ENCODE measurements at places on chromosomes 6 and 20. TPM values are rescaled to one million over a fixed set of nuclear protein-coding genes. Genes with fewer than 3 reads are reported as not detected.
A peak's percentile ranks its signal among the peaks of the same experiment; 100 is the strongest.

Gene TNFRSF6B
- 6.5 TPM for polyA plus RNA-seq

GRCh38 chr20:48926821-48927220 lies 5.3 kb downstream of the ARFGEF2 start:
- no peak for DNase-seq

DNA sequence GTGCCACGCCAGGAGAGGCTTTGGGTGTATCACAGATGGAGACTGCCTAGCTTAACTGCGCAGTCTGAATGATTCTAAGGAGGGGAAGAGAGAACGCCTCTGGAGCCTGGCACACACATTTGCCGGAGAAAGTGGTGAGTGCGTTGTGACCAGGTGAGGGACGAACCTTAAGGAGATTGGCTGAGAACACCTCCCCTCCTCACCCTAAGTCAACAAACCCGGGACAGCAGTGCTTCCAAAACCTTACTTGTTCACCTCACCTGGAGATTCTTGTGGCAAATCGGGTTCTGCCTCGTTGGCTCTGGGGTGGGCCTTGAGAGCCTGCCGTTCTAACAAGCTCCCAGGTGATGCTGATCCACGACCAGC lies 9.4 kb downstream of the SYNJ2 start:
- DNase-seq: no peak

- DNase-seq: no peak
Measured at GRCh38 chr20:62233684-62234083, 4.6 kb upstream of the OSBPL2 start.

DNA sequence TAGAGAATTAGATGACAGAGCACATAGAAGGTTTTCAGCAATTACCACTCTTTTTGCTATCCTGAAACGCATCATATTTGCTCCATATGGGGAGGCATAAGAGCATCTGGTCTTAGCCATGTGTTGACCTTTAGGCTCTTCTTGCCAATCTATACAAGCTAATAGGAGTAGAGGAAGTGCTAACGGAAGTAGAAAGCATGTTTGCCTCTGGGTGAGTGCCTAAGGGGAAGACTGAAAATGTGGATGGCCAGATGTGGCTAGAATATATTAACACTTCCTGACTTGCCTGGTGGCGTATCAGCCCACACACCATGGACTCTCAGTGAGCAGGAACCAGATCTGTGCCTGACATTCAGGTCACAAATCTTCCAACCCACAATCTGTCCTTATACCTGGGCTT lies 136.3 kb downstream of the LRRC1 start:
- no peak for DNase-seq

DNA sequence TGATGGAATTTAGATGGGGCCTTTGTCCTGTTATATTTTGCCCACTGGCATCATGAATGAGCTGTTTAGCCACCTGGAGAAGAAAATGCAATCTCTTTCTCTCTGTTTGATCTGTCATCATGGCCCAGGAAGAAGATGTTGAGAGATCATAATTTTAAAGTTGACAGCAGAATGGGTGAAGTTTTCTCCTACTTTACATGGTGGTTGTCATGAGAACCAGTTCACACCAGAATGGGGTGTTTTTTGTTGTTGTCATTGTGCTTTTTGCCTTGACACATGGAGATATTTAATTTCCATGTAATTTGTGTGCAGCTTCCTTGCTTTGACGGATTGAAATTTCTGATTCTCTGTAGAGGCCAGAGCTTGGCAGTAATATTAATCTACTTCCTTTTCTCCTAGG lies 122.5 kb downstream of the FARS2 start:
- DNase-seq: no peak

DNA sequence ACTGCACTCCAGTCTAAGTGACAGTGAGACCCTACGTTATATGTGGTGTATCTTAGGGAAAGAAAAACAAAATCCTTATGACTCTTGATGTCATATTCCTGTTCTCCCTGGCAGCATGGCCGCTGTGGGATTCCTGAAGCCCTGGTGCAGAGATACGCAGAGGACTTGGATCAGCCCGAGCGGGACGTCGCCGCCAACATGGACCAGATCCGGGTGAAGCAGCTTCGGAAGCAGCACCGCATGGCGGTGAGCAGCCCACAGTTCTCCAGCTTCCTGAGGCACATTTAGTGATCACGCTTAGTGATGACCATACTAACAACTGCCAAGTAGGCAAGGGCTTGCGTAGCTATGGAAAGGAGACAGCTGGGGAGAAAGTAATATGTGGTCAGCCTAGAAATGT lies 200.9 kb upstream of the UST start:
- DNase-seq: no peak

GRCh38 chr6:162109480-162110050 lies 618.0 kb downstream of the PRKN start:
- DNase-seq: peak; percentile 23

DNA sequence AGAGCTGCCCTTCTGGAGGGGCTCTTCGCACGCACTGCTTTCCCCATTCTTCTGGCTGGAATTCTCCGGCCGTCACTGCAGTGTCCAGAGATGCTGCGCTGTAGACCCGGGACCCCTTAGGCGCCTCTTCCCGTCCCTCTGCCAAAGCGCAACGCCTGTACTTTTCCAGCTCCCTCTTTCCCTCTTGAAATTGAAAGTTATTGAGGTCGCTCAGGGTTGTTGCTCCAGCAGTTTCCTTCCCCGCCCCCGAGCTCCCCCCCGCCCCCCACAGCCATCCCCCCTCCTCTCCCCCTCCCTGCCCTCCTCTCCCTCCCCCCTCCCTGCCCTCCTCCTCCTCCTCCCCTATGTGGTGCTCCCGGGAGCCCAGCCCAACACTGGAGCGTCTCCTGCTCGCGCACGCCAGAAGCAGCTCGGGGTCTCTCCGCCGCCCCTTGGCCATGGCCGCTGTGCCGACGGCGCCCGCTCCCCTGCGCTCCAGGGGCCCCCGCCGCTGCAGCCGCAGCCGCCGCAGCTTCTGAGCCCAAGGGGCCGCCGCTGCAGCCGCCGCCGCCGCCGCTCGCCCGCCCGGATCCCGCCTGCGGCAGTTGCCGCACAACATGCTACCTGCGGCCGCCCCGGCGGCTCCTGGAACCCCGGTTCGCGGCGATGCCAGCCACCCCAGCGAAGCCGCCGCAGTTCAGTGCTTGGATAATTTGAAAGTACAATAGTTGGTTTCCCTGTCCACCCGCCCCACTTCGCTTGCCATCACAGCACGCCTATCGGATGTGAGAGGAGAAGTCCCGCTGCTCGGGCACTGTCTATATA lies at the start of gene RSPO3:
Gene RSPO3, plus strand, starts transcription at position 374 of the 804 bp plus-strand sequence. CDS start 522 bp downstream, outside the sequence.
- DNase-seq: peak; percentile 21

Gene SLC22A1
- 0.48 TPM for polyA plus RNA-seq

GRCh38 chr6:71194724-71195123 lies 93.9 kb upstream of the OGFRL1 start:
- no peak for DNase-seq

- no peak for DNase-seq
Measured at GRCh38 chr6:116355796-116356195, 15.0 kb upstream of the DSE start.

DNA sequence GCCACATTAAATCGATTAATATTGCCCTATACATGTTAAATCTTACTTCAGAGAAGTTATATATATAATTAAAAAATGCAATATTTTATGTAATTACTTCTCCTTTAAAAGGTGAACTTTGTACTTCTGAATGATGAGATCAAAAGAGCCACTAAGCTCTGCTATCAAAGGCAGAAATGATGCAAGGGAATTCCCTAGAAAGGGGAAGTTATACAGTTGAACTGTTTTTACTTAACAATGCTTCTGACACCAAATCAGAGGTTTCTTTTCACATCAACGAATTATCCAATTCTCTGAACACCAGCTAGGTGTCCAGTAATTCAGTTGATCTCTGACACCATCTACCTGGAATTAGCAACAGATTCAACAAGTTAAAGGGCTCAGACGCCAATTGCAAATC lies 319.9 kb upstream of the TSHZ2 start:
- DNase-seq: peak; percentile 15

Gene TCFL5
- polyA plus RNA-seq: 3.5 TPM

Gene DDX43
- 1.0 TPM for polyA plus RNA-seq

DNA sequence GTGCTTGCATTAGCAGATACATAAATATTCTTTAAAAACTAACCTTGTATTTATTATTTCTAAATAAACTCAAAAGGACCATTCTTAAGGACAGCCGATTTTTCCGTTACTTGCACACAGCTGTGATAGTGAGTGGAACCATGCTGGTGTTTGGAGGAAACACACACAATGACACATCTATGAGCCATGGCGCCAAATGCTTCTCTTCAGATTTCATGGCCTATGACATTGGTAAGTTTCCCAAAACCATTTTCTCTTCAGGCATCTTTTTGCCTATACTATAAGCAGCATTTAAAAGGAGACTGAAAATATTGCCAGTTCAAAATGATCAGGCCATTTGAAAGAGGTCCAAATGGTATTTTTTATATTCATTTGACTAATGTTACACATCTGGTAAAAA lies 92.3 kb downstream of the ATRN start:
- DNase-seq: no peak

DNA sequence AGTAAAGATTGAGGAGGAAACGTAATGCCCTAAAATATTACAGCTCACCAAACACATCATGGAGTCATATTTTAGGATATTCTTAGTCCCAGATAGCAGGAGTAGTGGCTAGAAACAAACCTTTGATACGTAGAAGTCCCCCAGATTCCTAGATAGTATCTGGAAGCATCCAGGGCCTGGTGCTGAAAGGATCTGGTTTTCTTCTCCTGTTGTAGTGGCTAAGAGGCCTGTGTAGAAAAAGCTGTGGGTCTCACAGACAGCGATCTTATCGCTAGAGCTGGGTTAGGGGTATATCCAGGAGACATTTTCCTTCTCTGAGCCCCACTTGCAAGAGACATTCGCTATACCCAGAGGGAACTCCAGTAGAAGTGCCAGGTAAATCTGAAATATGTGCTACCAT lies 139.9 kb downstream of the KCNQ5 start:
- no peak for DNase-seq

Gene SRSF12
- not detected for polyA plus RNA-seq

DNA sequence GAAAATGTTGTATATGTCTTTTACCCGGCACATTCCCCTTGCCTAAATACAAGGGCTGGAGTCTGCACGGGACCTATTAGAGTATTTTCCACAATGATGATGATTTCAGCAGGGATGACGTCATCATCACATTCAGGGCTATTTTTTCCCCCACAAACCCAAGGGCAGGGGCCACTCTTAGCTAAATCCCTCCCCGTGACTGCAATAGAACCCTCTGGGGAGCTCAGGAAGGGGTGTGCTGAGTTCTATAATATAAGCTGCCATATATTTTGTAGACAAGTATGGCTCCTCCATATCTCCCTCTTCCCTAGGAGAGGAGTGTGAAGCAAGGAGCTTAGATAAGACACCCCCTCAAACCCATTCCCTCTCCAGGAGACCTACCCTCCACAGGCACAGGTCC lies 11.3 kb upstream of the MAPRE1 start:
- DNase-seq: no peak

Gene DNAH8
- not detected for polyA plus RNA-seq

Gene ULBP1
- polyA plus RNA-seq: 0.06 TPM

DNA sequence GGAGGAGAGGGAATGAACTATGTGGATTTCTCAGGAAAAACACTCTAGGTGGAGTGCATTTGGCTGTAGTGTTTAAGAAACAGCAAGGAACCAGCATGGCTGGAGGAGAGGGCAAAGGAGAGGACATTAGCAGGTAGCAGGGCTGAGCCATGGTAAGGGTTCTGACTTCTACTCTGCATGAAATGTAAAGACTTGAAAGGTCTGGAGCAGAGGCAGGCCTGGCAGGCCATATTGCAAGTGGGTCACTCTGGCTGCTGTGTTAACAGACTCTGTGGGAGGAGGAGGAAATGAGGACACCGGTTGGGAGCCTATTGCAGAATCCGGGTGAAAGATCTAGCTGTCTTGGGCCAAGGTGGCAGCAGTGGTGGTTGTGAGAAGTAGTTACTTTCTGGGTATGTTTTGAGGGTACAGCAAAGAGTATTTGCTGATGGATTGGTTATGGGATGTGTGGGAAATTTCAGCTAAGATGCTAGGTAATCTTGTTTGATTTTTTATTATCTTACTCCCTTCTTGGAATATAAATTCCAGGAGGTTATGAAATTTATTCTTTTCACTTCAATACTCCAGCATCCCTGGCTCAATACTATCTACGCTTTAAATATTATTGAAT lies 115.9 kb upstream of the BCLAF1 start:
- peak; percentile 8 for DNase-seq

Gene LBP
- not detected for polyA plus RNA-seq

Gene FOXC1
- 0.13 TPM for polyA plus RNA-seq

Gene UBD
- not detected for polyA plus RNA-seq

Data from CD14-positive monocyte (primary cell).